ENCODE measurements at places on chromosomes 3 and 15. TPM values are rescaled to one million over a fixed set of nuclear protein-coding genes. Genes with fewer than 3 reads are reported as not detected.

DNA sequence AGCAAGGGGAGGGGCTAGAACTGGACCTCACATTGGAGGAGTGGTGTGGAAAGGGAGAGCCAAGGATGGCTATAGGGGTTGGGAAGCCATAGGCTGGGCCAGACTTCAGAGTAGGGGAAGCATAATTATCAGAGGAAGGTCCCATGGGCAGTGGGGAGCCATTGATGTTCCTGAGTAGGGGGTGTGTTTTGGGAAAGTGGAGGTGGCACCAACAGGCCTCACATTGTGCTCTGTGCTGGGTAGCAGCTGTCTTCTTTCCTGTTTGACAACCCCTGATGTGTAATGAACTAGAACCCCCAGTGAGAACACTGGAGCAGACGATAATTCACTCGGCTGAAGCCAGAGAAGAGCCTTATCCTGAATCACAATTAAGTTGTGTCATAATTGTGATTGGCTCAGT lies 41.2 kb downstream of the SLC6A11 start:
- DNase-seq = no peak

DNA sequence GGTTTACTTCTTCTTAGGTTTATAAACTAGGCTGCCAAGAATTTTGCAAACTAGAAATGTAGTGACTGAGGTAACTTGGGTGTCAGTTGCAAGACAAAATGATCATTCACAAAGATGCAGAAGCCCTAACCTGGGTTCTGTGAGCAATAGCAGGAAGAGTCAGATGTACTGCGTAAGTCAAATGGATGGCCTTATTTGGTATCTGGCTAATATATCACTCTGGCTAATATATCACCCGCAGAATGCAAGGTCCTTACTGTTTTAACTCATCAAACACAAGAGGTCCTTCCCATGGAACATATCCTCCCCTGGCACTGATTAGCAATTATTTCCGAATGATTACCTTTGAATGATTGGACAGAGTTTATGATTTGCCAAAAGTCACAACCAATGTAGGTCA lies 37.4 kb downstream of the RBMS3 start:
- no peak for DNase-seq

DNA sequence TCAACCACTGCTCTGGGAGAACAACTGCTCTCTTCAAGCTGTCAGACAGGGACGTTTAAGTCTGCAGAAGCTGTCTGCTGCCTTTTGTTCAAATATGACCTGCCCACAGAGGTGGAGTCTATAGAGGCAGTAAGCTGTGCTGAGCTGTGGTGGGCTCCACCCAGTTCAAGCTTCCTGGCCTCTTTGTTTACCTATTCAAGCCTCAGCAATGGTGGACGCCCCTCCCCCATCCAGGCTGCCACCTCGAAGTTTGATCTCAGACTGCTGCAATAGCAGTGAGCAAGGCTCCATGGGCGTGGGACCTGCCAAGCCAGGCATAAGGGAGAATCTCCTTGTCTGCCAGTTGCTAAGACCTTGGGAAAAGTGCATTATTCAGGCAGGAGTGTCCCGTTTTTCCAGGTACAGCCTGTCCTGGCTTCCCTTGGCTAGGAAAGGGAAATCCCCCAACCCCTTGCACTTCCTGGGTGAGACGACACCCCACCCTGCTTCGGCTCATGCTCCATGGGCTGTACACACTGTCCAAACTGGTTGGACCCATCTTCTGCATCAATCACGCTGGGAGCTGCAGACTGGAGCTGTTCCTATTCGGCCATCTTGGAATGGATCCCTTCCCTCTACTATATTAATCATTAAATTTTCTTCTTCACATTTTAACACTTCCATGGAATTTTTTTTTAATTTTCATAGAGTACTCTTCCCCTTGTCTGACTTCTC lies 167.0 kb upstream of the UBE2E2 start:
- DNase-seq = no peak

GRCh38 chr15:83775738-83776137 lies 121.8 kb downstream of the ADAMTSL3 start:
- DNase-seq = peak; percentile 8

GRCh38 chr3:22724420-22724819 lies 478.7 kb upstream of the UBE2E2 start:
- no peak for DNase-seq

DNA sequence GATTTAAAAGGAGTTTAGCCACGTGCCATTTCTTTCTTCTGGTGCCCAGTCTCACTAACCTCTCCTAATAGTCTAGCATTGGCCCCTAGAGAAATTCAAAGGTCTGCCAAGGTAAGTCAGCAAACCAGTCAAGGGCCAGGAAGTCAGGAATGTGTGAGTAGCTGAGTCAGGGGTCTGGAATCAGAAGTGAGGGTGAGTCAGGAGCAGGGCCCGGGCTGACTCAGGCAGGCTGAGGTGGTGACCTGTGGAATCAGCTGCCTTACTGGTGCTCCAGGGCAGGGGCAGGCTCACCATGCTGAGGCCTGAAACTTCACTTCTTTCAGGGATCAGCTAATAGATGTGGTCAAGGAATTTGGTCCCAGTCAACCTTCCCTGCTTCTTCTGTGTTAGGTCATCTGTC lies 105.8 kb upstream of the MYZAP start:
- peak; percentile 68 for DNase-seq

- DNase-seq = no peak
Observed at GRCh38 chr3:50559702-50560101, 7.8 kb downstream of the C3orf18 start.

DNA sequence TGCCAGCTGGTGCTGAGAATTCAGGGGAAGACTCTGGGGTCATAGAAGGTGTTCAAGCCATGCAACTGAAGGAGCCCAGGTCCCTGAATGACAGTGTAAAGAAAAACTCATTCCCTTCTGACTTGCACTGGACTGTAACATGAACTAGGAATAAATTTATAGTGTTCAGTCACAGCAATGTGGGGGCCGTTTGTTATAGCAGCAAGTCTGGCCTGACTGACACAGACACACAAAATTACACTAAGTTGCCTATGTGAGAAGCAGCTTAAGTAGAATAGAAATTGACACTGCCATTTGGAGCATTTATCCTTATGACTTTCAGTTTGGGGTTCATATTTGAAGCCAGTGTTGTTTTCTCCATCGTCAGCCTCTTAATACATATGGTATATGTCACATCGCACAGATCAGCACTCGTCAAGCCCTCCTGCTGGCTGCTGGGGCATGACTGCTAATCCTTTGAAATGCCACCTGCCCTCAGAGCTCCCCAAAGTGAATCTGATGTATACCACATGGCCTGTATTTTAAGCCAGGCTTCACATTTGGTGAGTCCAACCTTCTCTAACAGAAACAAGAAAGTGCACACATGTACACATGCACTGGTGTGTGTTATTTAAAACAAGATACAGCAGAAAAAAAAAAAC lies 17.1 kb upstream of the HEG1 start:
- DNase-seq = no peak

- DNase-seq = no peak
Observed at GRCh38 chr15:57195326-57195725, 181.0 kb upstream of the CGNL1 start.

DNA sequence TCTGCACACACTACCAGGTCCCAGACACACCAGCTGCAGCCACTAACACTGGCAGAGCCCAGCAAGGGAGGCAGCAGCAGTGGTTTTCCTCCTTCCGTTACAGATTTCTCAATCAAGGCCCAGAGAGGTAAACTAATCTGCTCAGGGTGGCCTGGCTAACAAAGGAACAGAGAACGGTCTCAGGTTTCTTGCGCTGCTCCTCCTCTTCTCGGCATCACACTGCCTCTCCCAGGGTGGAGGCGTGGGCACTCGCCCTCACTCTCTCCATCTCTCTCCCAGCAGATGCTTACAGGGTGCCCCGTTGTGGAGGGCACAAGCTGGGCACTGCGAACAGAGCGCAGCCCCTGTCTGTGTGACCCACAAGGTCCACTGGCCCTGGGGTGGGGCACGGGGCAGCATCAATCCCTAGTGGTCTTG lies 228.7 kb downstream of the VPS13C start:
- DNase-seq = peak; percentile 24

DNA sequence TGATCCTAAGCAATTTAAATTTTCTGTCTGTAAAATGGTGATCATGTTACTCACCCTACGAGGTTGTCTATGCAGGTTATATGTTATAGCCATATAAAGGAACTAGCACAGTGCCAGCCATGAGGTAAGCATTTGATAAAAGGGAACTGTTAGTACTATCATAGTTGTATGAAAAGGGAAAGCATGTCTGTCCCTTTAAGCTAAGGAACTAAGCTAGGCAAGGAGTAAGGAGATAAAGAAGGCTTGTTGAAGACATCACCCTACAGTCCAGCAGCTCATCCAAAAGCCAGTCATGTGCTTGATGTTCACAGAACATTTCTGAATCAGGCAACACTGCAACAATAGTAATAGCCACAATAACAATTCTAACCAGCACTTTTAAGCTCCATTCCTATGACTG lies 243.9 kb downstream of the ZBTB20 start:
- DNase-seq = no peak

DNA sequence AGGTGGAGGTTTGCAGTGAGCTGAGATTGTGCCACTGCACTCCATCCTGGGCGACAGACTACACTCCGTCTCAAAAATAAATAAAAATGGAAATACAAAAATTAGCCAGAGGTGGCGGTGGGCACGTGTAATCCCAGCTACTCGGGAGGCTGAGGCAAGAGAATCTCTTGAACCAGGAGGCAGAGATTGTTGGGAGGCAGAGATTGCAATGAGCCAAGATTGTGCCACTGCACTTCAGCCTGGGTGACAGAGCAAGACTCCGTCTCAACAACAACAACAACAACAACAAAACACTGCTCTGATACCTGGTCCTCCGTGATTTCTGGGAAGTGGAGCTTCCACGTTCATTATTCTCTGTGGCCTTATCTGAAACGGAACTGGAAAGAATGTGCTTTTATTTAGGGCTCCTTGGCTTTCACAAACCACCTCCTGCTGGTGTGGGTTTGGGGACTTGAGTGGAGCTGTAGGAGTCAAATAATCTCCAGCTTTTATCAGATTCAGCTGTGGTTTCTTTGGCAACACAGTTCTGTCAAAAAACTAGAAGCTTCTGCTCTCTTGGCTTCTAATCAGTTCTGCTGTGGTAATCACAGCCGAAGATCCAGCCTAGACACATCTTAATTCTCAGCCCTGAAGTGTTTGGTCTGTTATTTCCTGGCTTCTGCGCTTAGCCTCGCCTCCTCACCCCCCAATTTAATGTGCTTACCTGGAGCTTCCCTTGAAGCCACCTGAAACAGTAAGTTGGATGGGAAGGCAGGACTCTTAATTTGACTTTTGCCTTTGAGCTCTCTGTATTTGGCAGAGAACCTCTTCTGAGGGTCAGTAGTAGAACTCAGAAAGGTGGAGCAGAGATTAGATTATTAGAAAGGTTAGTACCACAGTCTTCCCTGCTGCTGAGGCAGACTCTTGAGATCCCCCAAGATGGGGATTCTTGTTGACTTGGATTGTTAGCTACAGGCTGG lies 21.4 kb downstream of the IRAK2 start:
- DNase-seq = no peak

DNA sequence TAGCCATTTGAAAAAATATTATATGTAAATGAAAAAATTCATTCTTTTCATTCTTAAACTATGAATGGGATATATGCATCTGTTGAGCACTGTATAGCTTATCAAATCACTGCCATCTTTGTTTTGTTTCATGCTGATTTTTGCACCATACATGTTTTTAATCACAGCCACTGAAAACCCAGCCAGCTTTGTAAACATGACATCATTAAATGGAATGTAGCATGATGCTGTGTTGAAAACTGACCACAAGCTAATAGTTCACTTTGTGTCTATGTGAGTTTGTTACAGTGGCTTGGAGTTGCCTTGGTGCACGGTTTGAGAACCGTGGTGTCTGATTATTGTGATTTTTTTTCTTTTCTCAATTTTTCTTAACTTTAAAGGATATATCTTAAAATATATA lies 75.7 kb downstream of the GMPS start:
- DNase-seq = peak; percentile 62

- no peak for DNase-seq
Observed at GRCh38 chr3:116958291-116958690, 248.7 kb downstream of the TUSC7 start.

FAM107A gene
- not detected for total RNA-seq

CFAP100 gene
- total RNA-seq = not detected

ATP10A gene
- total RNA-seq = 1.3 TPM

SNTN gene
- total RNA-seq = not detected

CGNL1 gene
- 0.43 TPM for total RNA-seq

SLC38A3 gene
- not detected for total RNA-seq

ALAS1 gene
- 28.5 TPM for total RNA-seq

CCR9 gene
- total RNA-seq = not detected

THPO gene
- total RNA-seq = 0.74 TPM

PRTG gene
- total RNA-seq = 2.1 TPM

Measured in H4 (cell line).